Activated CD4-positive, alpha-beta memory T cell treated with anti-CD3 and anti-CD28 coated beads for 36 hours (primary cell): ENCODE measurements at places on chromosomes 16 and 17.

- DNase-seq = no peak
Observed at GRCh38 chr16:12545297-12545610, 258.4 kb downstream of the CPPED1 start.

- DNase-seq = no peak
Observed at GRCh38 chr16:56368545-56368944, 56.8 kb downstream of the AMFR start.

DNA sequence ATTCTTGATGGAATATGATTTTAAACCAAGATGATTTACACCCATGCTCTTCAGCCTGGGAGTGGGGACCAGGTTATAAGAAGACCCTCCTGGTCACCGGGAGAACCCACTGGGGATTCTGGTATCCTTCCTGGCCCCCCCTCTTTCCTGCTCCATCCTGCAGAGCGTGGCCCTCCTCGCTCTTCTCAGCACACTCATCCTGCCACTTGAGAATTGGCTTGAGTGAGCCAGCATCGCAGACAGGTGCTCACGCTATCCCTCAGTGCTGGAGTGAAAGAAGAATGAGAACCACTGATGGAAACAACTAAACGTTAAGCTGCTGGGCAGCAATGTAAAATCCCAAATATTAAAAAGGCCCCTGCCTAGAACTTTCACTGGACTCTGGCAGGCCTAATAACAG, 98.0 kb downstream of the CYTH1 start:
- DNase-seq = no peak

GRCh38 chr16:1427473-1428461, 3.1 kb upstream of the PERCC1 start:
- DNase-seq = no peak

DNA sequence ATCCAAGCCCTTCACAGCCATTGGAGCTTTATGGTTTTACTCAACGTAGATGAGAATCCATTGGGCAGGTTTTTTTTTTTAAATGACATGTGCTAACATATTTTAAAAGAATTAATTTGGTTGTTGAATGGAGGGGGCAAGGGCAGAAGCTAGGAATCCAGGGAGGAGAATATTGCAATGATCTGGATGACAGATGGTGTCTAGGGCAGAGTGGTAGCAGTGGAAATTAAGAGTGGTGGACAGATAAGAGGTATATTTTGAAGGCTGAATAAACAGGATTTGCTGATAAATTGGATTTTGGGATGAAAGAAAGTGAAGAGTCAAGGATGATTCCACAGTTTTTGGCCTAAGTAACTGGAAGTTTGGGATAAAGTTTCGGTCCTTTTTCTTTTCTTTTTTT, 54.8 kb upstream of the DHX40 start:
- DNase-seq = no peak

DNA sequence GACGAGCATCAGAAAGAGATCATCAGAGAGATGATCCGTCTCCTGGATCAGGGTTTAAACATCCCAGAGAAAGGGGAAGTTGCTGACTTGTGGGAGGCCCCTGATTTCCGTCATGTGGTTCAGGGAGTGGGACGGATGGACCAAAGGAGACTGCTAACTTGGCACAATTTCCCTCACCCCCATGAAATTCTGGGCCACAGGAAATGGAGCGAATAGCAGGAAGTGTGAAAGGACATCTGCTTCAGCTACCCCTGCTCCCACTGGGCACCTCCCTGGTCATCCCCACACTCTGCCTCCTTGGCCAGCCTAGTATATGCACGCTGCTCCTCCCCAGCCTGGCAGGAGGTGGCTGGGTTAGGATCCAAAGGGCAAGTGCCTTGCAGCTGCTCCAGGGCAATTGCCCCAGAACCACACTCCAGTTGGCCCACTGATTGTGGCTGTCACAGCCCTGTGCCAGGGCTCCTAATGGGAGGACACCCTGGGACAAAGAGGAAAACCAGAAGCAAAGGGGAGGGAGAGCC, 1.3 kb downstream of the ARRB2 start:
- DNase-seq = no peak

DNA sequence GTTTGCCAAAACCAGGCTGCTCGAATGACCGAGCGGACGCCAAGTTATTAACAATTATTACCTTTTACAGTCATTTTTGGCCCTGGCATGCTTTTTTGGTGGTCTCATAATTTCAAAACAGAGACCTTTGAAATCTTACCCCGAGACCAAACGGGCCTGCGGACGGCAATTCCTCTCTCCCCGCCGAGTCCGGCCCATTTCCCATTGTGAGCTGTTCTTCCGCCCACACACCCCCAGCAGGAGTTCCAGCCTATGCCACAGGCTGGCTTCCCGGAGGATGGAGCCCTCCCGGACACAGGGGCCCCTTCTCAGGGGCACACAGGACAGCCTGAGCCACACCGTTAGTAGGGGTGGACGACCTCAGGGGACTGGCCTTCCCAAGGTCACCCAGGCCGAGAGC, 130.7 kb downstream of the C16orf95 start:
- DNase-seq = no peak

DNA sequence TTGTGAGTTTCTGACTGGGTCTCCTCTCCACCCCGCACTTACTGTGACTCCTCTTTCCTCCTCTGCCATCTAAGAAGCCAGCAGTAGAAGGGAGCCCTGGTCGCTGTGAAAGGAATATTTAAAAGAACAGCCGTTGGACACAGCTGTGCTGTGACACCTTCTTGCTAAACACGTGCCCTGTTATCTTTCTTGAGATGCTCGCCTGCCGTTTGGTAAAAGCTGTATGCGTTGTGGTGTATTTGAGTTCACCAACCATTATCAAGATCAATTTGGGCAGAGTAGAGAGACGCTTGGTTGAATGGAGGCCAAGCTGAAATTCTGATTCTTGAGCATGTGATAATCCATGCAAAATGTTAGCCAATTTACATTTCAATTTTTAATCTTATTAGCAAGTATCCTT, 3.8 kb downstream of the GID4 start:
- no peak for DNase-seq

DNA sequence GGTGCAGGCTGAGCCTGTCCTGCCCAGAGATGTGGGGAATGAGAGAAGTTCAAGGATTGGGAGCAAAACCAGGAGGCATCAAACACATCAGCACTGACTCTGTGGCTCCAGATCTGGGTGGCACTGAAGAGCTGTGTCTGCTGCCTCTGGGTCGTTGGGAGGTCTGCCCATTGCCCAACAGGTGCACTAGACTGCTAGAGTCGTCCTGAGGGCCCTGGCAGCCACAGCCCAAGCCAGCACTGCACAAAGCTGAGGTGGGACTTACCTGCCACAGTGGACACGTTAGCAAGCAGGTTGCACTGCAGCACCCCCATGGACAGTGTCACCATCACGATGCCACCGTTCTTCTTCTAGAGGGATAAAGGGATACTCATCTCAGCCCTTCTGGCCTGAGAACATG, 3.3 kb downstream of the DPEP3 start:
- no peak for DNase-seq

DNA sequence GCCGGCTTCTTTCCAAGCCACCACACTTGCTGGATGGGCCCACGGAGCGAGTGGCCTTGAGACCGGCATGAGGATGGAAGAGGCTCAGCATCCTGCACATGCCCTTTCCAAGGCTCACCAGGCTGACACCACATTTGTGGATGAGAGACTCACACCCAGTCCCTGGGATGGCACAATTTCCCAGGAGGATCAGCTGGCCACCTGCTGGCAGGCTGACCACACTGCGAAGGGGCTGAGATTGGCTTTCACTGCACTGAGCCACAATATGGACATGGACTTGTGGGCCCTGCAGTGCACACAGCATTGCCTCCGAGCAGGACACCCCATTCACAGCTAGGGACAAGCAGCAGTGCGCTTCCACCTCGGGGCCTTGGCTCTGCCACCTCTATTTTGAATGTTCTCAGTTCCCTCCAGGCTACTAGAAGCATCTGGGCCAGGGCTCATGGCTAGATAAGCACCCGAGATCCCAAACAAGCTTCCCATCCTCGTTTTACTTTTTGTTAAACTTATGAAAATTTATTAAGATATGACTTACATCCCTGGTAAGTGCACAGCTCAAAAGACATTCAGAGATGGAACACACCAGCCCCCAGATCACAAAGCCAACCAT, 25.3 kb upstream of the KSR1 start:
- DNase-seq = no peak

- DNase-seq = no peak
Observed at GRCh38 chr16:87093804-87094555, 223.2 kb downstream of the C16orf95 start.

GRCh38 chr17:43330876-43331639, 67.7 kb upstream of the ARL4D start:
- no peak for DNase-seq

- DNase-seq = no peak
Observed at GRCh38 chr16:52203096-52203495, 343.8 kb downstream of the TOX3 start.

- DNase-seq = no peak
Observed at GRCh38 chr16:19304750-19305149, 19.2 kb downstream of the CLEC19A start.

DNA sequence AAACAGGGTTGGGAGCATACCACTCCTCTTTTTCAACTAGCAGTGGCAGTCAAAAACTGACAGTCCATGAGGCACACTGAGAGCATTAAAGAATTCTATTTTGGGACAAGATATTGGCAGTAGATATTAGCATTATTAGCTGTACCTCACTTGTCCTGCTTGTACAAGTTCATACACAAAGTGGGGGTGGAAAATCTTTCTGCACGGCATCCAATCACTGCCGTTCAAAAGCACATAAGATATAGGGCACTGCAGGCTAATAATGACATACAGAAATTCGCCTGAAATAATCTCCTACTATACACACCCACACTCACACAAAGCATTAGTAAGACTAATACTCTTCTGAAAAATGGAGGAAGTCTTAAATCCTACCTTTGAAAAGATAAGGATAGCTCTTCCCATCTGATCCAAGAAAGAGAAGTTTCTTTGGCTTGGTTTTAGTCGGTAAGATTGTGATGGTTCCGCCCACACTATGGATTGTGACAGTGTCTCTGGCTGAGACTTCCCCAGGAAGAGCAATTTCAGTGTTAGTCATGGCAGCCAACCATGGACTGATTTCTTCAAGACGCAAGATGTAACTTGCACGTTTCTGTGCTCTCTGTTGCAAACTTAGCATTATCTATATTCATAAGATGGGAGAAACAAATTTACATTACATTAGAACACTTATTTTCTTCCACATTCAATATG, 40.6 kb upstream of the ARL6IP1 start:
- DNase-seq = no peak

DNA sequence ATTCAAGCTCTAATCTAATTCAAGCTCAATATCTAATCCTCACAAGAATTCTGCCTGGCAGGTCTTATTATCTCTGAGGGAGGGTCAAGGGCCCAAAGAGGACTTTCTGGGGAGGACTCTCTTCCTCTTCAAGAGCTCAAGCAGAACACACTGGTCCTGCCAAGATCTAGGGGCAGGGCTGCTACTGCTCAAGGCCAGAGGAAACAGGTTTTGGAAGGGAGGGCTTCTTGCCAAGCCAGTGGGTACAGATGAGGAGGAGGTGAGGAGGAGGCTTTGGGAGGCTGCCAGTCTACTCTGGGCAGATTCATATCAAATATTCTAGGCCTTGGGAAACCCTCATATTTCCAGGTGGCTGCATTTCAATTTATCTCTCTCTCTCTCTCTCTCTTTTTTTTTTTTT, 51.8 kb upstream of the IL34 start:
- DNase-seq = no peak

- no peak for DNase-seq
Observed at GRCh38 chr16:65663774-65664173, 541.9 kb upstream of the CDH11 start.

DNA sequence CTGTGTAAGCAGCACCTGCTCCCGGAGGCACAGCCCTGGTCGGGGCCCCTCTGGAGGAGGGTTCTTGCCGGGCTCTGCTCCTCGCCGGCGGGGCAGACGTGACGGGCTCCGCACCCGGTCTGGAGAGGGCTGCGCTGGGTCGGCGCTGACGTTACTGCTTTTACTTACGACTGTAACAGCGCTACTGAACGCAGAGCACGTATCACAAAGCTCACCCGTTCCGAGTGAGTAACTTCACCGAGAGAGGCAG, 1.3 kb upstream of the RAB40C start:
- peak; percentile 77 for DNase-seq

GRCh38 chr16:85123891-85124635, 11.8 kb upstream of the CIBAR2 start:
- no peak for DNase-seq

GRCh38 chr17:67531291-67531690, 154.2 kb downstream of the PITPNC1 start:
- no peak for DNase-seq

DNA sequence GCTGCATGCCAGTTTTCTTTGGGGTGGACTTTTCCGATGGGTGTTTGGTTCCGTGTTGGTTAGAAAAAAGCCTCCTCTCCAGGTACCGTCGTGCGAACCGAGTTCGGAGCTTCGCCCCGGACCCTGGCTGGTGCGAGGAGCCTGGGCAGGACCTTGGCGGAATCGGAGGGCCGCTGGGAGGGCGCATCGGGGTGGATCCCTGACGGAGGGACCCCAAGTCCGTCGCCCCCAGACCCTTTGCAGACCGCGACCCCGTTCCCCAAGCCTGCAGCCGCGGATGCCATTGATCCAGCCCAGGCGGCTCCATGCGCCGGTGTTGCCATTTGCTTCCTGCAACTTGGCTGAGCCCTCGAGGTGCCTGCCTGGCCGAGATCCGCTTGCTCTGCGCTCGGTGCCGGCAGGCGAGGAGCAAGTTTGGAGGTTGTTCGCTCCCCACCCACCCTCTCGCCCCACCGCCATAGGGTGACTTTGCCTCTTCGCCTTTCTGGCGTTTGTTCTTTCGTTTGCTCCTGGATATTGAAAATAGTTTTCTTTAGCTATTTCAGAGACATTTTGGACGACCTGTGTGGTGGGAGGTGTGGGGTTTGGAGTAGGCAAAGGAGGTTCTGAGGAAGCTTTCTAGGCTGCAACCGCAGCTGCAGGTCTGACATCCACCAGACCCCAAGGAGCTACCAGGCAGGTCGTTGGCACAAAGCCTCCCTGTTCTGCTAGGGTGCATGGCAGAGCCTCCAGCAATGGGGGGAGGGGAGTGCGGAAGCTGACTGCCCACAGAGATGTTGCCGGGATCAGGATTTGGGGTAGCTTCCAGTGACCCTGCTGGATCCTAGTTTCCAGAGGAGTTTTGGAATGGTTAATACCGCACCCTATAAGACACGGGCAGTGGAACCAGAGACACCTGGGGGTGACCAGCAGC, 58.2 kb downstream of the RAP1GAP2 start:
- peak; percentile 42 for DNase-seq

DNA sequence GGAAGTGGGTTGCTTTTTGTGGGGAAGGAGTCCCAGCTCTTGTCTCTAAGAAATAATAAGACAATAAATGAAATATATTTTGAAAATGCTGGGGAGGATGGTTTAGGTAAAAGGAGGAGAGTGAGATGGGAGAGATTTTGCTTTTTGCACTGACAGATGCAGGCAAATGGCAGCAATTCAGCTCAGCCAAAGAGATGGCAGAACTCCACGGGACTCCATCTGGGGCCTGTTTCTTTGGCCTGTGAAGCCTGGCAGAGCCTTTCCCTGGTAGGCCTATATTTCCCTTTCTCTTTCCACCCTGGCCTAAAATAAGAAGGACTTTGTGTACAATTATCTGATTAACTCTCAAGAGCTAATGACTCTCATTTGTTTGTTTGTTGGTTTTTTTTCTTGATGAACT, 1525.1 kb downstream of the CDH11 start:
- DNase-seq = no peak
